ENCODE measurements at places on chromosomes 11 and 22.

- peak; percentile 39 for DNase-seq
Measured at GRCh38 chr11:5366856-5367255, 15.5 kb downstream of the OR51B6 start.

- no peak for DNase-seq
Measured at GRCh38 chr11:126702165-126702720, 298.3 kb downstream of the KIRREL3 start.

DNA sequence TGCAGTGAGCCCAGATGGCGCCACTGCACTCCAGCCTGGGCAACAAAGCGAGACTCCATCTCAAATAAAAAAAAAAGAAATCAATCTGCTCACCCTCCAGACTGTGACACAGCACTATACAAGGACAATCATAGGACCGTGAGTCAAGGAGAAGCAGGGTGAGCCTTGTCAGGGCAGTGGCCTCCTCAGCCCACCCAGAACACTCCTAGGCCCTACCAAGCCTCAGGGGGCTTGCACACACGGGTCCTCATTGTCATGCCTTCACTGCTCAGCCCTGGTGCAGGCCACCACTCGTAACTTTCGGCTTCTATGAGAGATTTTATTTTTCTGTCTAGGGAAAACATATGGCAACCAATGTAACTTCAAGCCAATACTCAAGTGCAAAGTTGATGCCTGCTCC lies 35.8 kb downstream of the DGCR2 start:
- no peak for DNase-seq

GRCh38 chr11:110305169-110306018 lies 9.0 kb upstream of the RDX start:
- peak; percentile 48 for DNase-seq
